Activated CD8-positive, alpha-beta T cell treated with anti-CD3 and anti-CD28 coated beads for 36 hours (primary cell): ENCODE measurements at places on chromosomes 4 and X.

GRCh38 chr4:39435659-39436563, 22.8 kb downstream of the RPL9 start:
- no peak for DNase-seq

DNA sequence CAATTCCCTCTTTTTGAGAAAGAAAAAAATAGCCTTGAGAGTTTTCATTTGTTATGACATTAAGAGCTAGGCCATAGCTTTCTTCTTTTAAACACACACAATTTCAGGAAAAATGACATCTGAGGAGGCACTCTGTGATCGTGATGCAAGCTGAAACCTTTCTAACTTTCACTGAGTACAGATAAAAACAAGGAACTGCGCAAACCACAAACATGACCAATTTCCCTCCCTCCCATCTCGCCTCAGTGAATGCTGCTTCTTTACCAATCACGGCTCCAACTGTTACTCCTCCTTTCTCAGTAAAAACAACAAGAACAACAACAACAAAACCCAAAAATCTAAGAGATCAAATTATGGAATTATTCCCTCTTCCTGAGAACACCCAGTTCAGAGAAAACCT, 626.8 kb downstream of the TLL1 start:
- no peak for DNase-seq

DNA sequence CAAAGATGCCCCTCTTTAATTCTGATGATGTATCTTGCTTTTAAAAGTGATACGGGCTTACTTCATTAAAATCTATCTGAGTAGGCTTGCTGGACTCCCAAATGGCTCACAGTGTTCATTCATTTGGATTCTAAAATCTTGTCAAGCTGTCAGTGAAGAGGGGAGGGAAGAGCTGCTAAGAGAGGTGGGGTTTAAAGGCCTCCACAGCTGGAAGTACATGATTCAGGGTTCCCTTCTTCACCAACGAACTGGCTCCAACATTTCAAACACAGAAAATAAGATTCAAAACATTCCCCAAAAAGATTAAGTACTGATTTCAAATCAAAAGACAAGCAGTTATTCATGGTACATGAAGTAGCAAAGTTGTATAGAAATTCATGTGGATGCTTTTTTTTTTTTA, 133.0 kb upstream of the NAP1L5 start:
- DNase-seq, result no peak

- no peak for DNase-seq
Observed at GRCh38 chrX:7091923-7092322, 55.6 kb upstream of the STS start.

GRCh38 chrX:148874636-148875246, 374.3 kb downstream of the AFF2 start:
- no peak for DNase-seq

DNA sequence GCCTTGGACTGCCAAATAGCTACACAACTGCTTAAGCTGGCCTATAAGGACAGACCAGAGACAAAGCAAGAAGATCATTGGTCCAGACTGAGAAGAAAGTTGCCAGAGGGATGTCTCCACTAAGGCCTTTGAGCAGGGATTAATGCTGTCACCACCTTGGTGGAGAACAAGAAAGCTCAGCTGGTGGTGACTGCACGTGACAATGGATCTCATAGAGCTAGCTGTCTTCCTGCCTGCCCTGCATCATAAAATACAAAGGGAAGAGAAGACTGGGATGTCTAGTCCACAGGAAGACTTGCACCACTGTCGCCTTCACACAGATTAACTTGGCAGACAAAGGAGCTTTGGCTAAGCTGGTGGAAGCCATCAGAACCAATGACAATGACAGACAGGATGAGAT, 40.5 kb upstream of the FAM120C start:
- DNase-seq, result no peak

DNA sequence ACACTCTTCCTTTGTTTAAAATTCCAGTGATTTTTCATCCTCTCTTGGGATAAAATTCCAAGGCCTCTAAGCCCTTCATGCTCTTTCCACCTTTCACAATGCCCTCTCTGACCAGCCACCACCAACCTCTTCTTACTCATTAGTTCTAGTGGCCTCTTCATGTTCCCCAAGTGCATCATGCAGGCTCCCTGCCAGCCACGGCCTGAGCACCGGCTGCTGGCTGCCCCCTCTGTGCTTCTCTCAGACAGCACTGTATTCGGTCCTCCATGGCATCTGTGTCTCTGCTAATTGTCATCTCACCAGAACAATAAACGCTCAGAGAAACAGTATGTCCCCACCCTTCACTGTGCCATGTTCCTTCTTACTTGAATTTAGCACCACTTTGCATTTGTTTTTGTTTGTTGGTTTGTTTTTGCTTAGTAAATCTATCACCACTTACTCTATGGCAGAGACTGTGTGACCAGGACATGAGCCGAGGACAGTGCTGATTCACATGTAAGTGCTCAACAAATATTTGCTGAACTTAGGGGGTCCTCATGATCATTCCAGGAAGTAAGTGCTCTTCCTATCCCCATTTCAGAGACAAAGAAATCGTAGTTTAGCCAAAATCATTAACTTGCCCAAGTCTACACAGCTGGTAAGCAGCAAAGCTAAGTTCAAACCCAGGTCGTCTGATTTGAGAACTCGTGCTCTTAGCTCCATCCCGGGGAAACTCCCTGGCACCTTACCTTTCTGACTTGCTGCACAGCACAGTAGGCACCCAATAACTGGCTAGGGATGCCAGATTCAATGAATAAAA, 77.1 kb upstream of the UCP1 start:
- no peak for DNase-seq

DNA sequence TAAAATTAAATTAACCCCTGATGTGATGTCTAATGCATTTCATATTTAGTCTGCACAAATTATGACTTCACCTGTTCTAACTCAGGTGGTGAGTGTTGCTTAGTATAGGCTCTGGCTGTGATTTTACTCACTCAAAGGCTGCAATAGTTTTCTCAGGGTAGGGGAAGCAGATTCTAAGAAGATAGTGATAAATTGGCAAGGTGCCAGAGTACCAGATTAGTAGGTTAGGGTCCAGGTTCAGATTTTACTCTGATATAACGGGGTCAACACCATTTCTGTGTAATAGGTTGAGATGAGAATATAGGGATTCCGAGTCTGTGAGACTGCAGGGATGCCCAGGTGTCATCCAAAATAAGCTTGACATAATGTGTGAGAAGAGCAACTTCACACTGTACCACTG, 1049.6 kb downstream of the STIM2 start:
- DNase-seq, result no peak
